ENCODE measurements at places on chromosomes 2 and 18.

- DNase-seq = no peak
These were observed 306.6 kb downstream of the PTH2R start for GRCh38 chr2:208713066-208713745.

DNA sequence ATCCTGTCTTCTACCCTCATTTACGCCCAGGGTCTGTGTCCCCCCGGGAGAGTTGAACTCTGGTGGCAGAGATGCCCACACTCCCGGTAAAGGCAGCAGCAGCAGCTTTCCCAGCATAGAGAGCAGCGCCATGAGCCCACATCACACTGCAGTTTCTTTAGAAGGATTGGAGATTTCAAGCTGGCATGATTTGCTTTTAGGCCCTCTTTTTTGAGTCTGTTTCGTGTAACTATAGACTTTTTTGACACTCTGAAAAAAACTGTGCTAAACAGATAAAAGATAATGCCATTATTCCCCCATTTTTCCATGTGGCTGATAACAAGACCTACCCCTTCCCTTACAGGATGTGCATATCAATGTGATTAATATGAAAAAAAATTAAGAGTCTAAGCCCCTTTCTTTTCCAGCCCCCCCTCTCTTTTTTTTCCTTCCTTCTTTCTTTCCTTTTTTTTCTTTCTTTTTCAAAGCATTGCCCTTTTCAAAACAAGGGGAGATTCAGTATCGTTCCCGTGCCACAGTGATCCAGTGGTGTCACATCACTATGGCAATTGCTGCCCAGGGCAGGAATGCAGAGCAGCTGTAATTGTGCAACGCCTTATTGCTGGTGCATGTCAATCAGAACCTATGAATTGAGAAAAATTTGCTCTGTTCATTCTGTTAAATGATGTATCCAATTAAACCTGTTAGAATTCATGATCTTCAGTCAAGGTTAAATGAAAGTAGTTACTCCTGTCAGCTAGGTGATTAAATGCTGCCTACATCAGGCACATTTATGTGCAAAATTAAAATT is 104.5 kb downstream of the CDCA7 start:
- DNase-seq = no peak

GRCh38 chr2:69382547-69382946 is 4.5 kb downstream of the GFPT1 start:
- DNase-seq = no peak

DNA sequence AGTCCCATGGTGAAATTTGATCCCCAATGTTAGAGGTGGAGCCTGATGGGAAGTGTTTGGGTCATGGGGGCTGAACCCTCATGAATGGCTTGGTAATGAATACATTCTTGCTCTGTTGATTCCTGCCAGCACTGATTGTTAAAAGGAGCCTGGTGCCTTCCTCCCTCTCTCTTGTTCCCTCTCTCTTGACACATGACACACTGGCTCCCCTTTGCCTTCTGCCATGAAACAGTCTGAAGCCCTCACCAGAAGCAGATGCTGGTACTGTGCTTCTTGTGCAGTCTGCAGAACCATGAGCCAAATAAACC is 30.6 kb upstream of the EPC2 start:
- peak; percentile 49 for DNase-seq

DNA sequence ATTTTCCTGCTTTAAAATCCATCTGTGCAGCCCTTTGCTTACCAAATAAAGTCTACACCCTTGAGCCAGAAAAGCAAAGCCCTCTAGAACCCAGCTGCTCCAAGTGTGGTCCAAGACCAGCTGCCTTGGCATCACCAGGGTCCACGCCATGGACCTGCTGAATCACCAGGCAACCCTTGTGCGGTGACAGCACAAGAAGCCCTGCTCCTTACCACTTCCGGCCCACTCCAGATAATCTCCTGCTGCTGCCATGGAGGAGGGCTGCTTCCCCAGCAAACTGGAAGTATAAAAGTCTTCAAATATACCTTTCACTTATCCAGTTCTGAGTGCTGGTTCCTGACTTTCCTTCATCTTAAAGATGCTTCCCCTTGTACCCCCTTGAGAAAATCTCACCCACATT is 106.0 kb upstream of the PKDCC start:
- no peak for DNase-seq

- DNase-seq = peak; percentile 58
These were observed 530 bp downstream of the GALNT1 start for GRCh38 chr18:35581898-35582641.

All from iPS-NIHi11 (cell line).